Ureter (tissue), 1 donor: ENCODE measurements at places on chromosomes 7 and 10. TPM values are rescaled to one million over a fixed set of nuclear protein-coding genes. Genes with fewer than 3 reads are reported as not detected.

GIMAP2 gene
- 11.5 TPM for total RNA-seq

NPC1L1 gene
- 0.10 TPM for total RNA-seq

COPS6 gene
- 121 TPM for total RNA-seq

ATP6V0A4 gene
- total RNA-seq = 1.2 TPM

GBF1 gene
- 64.4 TPM for total RNA-seq
